ENCODE measurements at places on chromosomes 2 and 18.

DNA sequence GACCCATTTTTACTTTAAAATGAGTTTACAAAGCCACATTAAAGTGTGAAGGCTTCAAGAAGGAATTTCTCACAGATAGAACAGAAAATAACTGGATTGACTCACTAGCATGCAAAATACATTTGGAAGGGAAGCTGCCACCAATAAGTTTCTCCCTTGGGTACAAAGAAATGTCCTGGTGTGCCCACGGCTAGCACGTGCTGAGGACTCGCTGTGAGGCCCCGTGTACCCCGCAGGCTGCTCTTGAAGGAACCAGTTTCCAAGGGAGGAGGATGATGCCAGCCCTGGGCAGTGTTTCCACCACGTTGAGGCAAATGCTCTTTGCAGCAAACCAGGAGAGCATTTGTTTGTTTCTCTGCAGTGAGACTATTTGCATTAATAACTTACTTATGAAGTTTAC lies 207.3 kb downstream of the SH3RF3 start:
- no peak for DNase-seq
- no peak overlapping the region for H3K27ac ChIP-seq
- H3K4me3 ChIP-seq = no peak overlapping the region
- H3K36me3 ChIP-seq = no peaks in the 10 kb centered on the region
- no peaks in the 10 kb centered on the region for H3K4me1 ChIP-seq

DNA sequence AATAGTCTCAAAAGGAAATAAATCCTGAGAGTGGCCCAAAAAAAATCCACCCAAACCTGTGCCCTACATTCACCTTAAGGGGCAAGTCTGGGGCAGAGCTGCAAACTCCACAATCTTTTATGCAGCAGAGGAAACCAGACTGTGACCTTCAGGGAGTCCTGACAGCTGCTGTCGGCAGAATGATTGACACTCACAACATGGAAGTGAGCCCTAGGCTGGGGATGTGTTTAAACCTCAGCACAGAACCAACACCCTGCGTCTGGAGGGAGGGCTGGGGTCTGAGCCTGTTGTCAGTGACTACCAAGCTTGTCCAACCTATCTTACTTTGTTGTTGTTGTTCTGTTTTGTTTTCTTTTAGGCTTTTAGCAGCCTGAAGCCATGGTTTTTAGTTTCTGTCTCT lies 39.6 kb downstream of the CRACDL start:
- no peak overlapping the region for H3K27ac ChIP-seq
- no peaks in the 10 kb centered on the region for H3K4me1 ChIP-seq
- no peaks in the 10 kb centered on the region for H3K36me3 ChIP-seq
- H3K27me3 ChIP-seq = no peaks in the 10 kb centered on the region
- H3K4me3 ChIP-seq = no peak overlapping the region

DNA sequence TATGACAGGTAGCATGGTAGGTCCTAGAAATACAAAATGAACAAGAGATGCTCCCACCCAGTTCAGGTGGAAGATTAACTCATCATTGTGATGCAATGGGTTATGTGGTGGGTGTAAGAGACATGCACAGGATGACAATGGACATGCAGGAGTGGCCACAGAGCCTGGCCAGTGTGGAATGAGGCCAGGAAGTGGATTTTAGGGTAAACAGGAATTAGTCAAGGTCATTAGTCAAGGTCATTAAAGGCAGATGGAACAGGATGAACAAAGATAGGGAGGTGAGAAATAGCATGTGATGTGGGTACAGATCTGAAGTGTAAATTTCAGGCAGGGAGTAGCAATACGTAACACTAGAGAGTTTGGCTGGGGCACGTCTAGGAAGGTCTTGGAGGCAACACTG lies 15.6 kb upstream of the SERTAD2 start:
- no peak overlapping the region for H3K4me3 ChIP-seq
- no peak overlapping the region for H3K27ac ChIP-seq
- no peaks in the 10 kb centered on the region for H3K36me3 ChIP-seq
- H3K27me3 ChIP-seq = no peaks in the 10 kb centered on the region
- no peak for DNase-seq

- peaks cover 42% of the 10 kb centered on the region for H3K4me1 ChIP-seq
- peak; percentile 66 for DNase-seq
- no peak overlapping the region for H3K4me3 ChIP-seq
- H3K27me3 ChIP-seq = no peaks in the 10 kb centered on the region
- no peaks in the 10 kb centered on the region for H3K36me3 ChIP-seq
Measured at GRCh38 chr2:1550658-1551316, 137.5 kb downstream of the TPO start.

- H3K4me3 ChIP-seq = no peak overlapping the region
- H3K36me3 ChIP-seq = no peaks in the 10 kb centered on the region
Measured at GRCh38 chr2:168673265-168674189, 128.9 kb upstream of the NOSTRIN start.
